ENCODE measurements at places on chromosomes 1 and 21.

- no peak for DNase-seq
Measured at GRCh38 chr1:63116016-63116415, 206.4 kb upstream of the FOXD3 start.

DNA sequence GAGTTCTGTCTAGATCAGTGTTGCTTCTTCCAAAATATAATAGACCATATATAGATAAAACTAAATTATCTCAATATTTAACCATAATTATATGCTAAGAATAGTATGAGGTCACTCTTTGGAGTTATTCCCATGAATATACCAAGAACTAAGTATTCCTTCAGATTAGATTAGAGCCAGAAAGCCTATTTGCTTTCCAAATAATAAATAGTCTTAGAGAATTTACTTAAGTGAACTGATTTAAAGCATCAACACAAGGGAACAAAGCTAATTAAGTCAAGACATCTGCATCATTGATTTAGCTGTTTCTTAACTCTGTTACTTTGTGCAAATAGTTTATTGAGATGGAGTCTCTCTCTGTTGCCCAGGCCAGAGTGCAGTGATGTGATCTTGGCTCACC lies 35.7 kb downstream of the FNBP1L start:
- DNase-seq = no peak

DNA sequence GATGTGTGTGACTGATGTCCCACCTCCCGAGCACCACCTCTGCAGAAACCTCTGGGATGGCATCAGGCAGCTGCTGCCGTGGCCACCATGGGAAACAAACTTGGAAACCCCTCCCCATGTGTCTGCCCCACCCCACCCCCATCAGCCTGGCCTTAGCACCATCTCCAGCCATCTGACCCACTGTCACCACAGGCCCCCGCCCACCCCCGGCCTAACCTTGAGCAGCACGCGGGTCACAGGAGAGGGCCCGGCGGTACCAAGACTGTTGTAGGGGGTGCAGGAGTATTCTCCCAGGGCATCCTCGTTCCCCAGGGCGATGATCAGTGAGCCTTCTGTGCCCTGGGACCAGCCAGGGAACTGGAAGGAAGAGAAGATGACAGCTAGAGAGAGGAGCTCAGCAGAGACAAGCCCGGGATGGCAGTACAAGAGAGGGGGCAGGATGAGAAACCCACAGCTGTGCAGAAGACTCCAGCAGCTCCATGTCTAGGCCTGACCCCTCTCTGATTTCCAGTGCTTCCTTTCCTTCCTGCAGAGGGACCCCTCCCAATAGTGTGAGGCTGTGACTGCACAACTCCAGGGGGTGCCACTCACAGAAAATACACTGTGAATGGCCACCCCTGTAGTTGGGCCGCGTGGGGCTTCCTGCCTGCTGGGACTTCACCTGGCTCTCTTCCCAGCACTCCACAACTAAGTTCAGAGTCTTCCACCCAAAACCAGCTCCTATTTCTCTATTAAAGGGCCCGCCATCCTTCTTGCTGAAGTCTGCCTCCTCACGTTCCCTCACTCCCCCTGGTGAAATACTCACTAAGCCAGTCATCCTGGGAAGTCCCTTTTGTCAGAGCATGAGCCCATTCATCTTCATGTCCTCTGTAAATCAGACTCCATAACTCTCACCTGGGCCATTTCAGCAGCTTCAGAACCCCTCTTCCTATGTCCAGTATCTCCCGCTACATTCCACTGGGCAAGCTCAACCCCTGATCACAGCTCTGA lies 7.3 kb upstream of the TAGLN2 start:
- no peak for DNase-seq

- no peak for DNase-seq
Measured at GRCh38 chr1:12587981-12588640, 29.9 kb downstream of the DHRS3 start.

DNA sequence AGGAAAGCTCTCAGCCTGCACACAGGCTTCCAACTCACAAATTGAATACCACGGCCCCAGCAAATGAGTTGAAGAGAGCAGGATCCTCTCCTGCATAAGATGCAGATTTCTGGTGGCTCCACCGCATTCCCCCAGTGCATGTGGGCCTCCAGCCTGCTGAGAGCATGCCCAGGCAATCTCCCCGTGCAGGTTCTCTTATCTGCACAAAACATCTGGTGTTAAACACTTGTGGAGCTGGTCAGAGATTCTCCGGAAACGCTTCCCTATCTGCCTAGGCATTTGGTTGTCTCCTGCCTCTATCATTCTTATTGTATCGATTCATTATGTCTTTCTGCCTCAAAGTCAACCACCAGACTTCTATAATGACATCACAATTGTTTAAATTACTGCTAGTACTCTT lies 1349.0 kb upstream of the B3GALT2 start:
- no peak for DNase-seq

DNA sequence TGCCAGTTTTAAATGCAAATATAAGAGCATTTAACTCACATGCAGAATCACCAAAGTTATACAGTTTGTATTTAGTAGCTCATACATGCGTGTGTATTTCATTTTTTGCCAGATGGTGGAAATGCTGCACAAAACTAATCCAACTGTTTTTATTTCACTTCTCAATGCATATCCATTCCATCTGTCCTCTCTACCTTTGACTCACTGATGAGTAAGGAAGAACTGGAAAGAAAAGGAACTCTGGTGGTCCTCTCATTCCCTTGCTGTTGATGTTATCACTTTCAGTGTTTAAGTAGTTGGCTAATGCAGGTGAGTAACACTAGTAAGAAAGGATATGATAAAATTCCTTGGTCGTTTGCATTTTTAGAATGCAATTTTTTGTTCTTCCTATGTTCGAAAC lies 5.7 kb upstream of the SLC1A7 start:
- no peak for DNase-seq

DNA sequence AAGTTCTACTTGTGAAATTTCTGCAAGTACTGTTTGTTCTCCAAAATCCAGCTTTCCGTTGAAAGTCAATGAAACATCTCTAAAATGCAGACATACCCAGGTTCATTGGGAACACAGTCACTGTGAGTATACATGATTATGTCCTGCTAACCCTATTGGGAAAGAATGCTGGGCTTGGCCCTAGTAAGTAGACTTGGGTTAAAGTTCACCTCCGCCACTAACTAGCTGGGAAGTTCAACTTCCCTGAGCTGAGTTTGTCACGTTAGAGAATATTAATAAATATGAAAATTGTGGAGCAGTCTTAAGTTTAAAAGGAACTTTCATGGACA lies 10.5 kb upstream of the PGD start:
- no peak for DNase-seq

GRCh38 chr1:55893155-55893554 lies 678.0 kb upstream of the USP24 start:
- no peak for DNase-seq

DNA sequence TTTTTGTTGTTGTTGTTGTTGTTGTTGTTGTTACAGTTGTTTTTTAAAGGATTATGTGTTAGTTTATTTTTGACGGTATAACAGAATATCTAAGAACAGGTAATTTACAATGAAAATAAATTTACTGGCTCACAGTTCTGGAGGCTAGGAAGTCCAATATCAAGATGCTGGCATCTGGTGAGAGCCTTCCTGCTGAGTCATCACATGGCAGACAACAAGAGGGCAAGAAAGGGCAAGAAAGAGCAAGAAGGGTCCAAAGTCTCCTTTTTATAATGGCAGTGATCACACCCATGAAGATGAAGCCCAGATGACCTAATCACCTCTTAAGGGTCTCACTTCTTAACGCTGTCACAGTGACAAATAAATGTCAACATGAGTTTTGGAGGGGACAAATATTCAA lies 142.1 kb downstream of the NEGR1 start:
- no peak for DNase-seq

GRCh38 chr1:23122023-23122748 lies 46.5 kb downstream of the LUZP1 start:
- DNase-seq = no peak

GRCh38 chr1:15311880-15312279 lies 64.9 kb downstream of the FHAD1 start:
- DNase-seq = no peak

DNA sequence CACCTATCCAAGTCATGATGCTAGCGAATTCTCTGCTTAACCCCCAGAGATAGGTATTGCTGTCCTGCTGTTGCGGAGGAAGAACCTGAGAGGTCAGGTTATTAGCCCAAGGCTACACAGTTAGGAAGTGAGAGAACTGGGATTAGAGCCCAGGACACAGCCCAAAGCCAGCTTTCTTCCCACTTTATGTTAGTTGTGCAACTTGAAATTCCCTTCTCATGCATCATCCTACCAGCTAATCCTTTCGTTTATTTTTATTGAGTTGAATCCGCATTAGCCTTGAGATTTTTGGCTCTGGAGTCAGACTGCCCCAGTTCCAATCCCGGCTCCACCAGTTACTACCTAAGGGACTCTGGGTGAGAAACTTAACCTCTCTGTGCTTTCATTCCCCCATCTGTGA lies 65.4 kb downstream of the PLEKHA6 start:
- DNase-seq = no peak

GRCh38 chr1:2088458-2088857 lies 38.2 kb downstream of the PRKCZ start:
- DNase-seq = no peak

DNA sequence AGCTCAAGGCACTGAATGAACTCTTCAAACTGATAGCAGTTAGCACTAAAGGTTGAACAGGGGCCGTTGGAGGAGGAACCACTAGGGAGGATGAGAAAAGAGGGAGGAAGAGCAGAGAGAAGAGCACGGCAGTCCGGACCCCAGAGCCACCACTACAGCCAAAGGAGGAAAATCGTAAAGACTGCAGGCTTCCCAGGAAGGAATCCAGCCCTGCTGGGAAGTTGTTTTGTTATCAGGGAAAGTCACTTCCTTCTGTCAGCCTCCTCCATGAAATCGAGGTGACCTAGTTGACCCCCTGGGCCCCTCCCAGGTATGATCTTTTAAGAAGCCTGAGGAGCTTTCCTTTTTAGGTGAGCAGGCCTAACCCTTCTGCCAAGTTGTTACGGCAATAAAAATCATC lies 88.2 kb downstream of the PBX1 start:
- no peak for DNase-seq

DNA sequence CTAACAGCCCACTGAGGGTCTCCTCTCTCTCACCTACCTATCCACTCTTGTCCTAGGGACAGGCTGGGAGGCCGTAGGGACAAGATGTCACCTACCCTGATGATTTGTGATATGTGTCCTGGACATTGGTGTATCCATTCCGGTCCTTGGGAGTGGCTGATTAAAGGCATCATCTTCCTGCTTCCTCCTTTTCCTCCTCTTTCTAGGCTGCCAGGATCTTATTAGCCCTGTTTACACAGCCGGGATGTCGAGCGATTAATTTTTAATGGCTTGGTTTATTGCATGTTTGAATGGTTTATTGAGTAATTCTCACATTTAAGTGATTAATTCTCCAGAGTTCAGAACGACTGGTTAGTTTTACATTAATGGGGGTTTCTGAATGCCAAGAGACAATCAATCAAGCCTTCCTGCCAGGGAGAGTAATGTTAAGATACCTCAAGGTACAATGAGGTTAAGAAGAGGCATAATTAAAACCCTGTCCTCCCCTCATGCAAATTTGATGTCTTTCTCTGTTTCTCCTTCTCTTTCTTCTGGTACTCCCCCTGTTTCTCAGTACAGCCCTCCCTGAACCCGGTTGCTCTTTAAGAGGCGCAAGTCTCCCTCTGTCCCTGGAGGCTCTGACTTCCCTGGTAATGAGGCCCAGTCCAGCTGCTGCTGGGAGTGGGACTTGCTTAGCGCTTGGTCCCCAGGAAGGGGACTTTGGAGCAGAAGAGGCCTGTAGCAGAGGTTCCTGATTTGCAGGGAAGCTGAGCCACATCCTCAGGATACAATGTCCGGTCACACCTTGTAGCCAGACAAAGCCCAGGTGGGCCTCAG lies 50.9 kb downstream of the ACTL8 start:
- DNase-seq = no peak

DNA sequence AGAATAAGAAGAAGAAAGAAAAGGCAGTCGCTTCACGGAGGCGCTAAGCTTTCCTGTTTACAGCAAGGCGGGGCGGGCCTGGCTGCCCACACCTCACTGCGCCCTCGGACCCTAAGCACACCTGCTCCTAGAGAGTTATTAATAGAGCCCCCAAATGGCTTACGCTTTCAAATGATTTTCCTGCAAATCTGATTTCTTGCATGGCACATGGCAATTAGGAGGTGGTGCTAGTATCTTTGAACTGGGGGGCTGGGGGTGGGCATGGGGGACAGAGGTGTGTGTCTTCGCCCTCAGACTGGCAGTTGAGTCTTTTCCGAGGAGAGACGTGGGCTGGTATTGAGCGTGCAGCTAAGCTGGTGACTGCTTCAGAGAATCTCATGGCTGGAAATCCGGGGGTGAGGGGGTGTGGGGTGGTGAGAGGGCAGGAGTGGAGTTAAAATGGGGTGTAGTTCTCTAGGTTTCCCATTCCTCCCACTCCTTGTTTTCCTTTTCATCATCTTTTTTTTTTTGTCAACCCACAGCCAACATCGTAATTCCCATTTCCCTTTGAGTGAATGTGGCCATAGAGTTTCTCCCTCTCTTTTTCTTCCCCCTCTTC lies 1.3 kb downstream of the S1PR1 start:
- DNase-seq = peak; percentile 57

- no peak for DNase-seq
Measured at GRCh38 chr1:183604815-183605214, 14.6 kb upstream of the NCF2 start.

GRCh38 chr1:89358287-89358893 lies 5.5 kb upstream of the GBP6 start:
- DNase-seq = peak; percentile 67

GRCh38 chr1:174884038-174884437 lies 115.7 kb upstream of the CACYBP start:
- no peak for DNase-seq

DNA sequence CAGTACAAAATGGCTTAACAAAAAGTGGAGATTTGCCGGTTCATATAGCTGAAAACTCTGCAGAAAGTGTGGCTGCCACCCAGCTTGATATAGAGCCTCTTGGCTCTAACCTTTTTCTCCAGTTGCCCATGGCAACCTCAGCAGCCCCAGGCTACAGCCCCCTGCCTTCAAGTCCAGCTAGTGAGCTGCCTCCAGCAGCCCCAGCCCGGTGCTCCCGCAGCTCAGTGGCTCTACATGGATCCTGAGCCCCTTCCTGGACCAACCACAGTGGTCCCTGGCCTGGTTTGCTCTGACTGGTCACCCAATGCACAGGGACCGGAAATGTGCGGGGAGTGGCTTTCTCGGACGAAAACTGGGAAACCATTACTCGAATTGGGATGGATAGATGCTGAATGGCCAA lies 13.3 kb upstream of the ATF3 start:
- DNase-seq = no peak

- peak; percentile 54 for DNase-seq
Measured at GRCh38 chr1:110207831-110208230, 2.3 kb upstream of the KCNC4 start.

- no peak for DNase-seq
Measured at GRCh38 chr1:170215072-170215885, 69.5 kb downstream of the NTMT2 start.

- no peak for DNase-seq
Measured at GRCh38 chr1:212284332-212284743, 872 bp upstream of the PPP2R5A start.

DNA sequence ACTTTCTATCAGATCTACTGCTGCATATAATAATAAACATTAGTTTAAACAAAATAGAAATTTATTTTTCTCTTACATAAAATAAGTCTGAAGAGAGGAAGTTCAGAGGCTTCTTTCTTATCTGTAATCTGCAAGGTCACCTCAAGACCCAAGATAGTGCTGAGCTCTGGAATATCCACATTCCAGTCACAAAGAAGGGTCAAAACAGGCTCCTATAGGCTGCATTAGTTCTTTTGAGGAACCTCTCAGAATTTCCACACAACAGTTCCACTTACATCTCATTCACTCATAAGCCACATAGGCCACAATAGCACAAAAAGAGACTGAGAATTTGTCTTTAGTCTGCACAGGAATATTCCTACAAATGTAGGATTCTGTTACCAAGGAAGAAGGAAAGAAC lies 15.4 kb downstream of the DYNLT5 start:
- no peak for DNase-seq

All from activated naive CD4-positive, alpha-beta T cell (primary cell).